Calu3 (cell line): ENCODE measurements at places on chromosomes 7 and 10. TPM values are rescaled to one million over a fixed set of nuclear protein-coding genes. Genes with fewer than 3 reads are reported as not detected.

Gene HOXA5
- total RNA-seq: 8.3 and 10.6 TPM in 2 replicates

Gene ASB10
- not detected in 2 replicates for total RNA-seq

Gene MKI67
- total RNA-seq: 72.8 and 87.8 TPM in 2 replicates

Gene COBL
- total RNA-seq: 48.1 and 49.9 TPM in 2 replicates

- H3K27ac ChIP-seq: no peak overlapping the region
- H3K4me3 ChIP-seq: no peak overlapping the region
- DNase-seq: no peak
- H3K36me3 ChIP-seq: no peaks in the 10 kb centered on the region
- no peaks in the 10 kb centered on the region for H3K4me1 ChIP-seq
- H3K27me3 ChIP-seq: peaks cover 81% of the 10 kb centered on the region
Observed at GRCh38 chr10:97149079-97149531, 36.7 kb downstream of the SLIT1 start.

GRCh38 chr7:71548746-71549145 is 416.8 kb downstream of the GALNT17 start:
- no peaks in the 10 kb centered on the region for H3K27me3 ChIP-seq
- no peak overlapping the region for H3K27ac ChIP-seq
- H3K36me3 ChIP-seq: no peaks in the 10 kb centered on the region
- H3K4me1 ChIP-seq: no peaks in the 10 kb centered on the region
- DNase-seq: no peak

DNA sequence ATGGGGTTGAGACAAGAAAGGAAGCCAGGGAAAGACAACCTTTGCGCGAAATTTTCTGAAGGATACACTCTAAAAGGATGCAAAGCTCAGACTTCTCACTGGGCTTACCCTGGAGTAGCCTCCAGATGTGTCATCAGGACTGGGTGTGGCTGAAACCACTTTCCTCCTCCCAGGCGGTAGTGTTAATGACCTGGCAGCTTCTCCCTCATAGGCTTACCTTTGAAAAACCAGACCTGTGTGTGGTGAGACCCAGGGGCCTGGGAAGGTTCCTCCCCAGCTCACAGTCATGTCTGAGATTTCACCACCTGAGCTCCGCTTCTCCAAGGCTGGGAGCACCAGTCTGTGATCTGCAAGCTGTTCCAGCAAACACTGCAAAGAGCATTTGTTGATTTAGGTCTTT is 93.7 kb downstream of the EPC1 start:
- H3K4me3 ChIP-seq: no peak overlapping the region
- no peak overlapping the region for H3K27ac ChIP-seq
- no peaks in the 10 kb centered on the region for H3K36me3 ChIP-seq
- peak; percentile 53 for DNase-seq

GRCh38 chr7:927031-927671 is 27.3 kb downstream of the ADAP1 start:
- peak; percentile 89 for DNase-seq
- H3K36me3 ChIP-seq: peaks cover 95% of the 10 kb centered on the region
- H3K4me3 ChIP-seq: peak overlapping the region; percentile 61
- peaks cover 69% of the 10 kb centered on the region for H3K4me1 ChIP-seq
- peak overlapping the region; percentile 96 for H3K27ac ChIP-seq

DNA sequence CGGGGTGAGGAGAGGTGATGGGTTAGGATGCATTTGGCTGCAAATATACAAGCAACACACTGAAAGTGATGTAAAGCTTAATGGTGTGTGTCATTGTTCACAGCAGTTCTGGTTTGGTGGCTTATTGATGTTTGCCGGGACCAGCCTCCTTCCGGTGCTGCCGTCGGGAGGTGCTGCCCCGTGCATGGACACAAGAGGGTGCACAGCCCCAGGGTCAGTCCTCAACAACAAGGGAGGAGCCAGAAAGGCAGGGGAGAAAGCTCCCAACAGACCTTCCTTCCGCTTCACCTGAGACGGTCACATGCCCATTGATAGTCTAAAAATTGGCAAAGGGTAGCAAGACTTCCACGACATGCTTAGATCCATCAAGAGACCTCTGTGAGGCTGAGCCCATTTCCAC is 9.5 kb downstream of the RNF32 start:
- H3K4me1 ChIP-seq: no peaks in the 10 kb centered on the region
- no peaks in the 10 kb centered on the region for H3K27me3 ChIP-seq
- no peak overlapping the region for H3K4me3 ChIP-seq
- H3K27ac ChIP-seq: no peak overlapping the region

GRCh38 chr10:100628061-100628460 is 92.3 kb downstream of the HIF1AN start:
- H3K4me3 ChIP-seq: no peak overlapping the region
- no peaks in the 10 kb centered on the region for H3K36me3 ChIP-seq

- H3K27ac ChIP-seq: no peak overlapping the region
- no peaks in the 10 kb centered on the region for H3K27me3 ChIP-seq
- H3K4me1 ChIP-seq: no peaks in the 10 kb centered on the region
- DNase-seq: no peak
- H3K36me3 ChIP-seq: no peaks in the 10 kb centered on the region
- H3K4me3 ChIP-seq: no peak overlapping the region
Observed at GRCh38 chr7:140722254-140722653, 25.7 kb downstream of the NDUFB2 start.

GRCh38 chr7:98840722-98841121 is 29.1 kb downstream of the TMEM130 start:
- H3K36me3 ChIP-seq: no peaks in the 10 kb centered on the region
- no peaks in the 10 kb centered on the region for H3K4me1 ChIP-seq
- no peak for DNase-seq
- H3K27ac ChIP-seq: no peak overlapping the region
- H3K27me3 ChIP-seq: peaks cover 13% of the 10 kb centered on the region
- H3K4me3 ChIP-seq: no peak overlapping the region

- peak overlapping the region; percentile 23 for H3K27ac ChIP-seq
- no peak overlapping the region for H3K4me3 ChIP-seq
- no peaks in the 10 kb centered on the region for H3K36me3 ChIP-seq
- no peak for DNase-seq
Observed at GRCh38 chr10:4807761-4808507, 18.1 kb upstream of the AKR1E2 start.
